Activated naive CD4-positive, alpha-beta T cell treated with anti-CD3 and anti-CD28 coated beads, Interleukin-2, amount 50 U/mL, for 72 hours (primary cell): ENCODE measurements at places on chromosomes 16 and 17. TPM values are rescaled to one million over a fixed set of nuclear protein-coding genes. Genes with fewer than 3 reads are reported as not detected.

GRCh38 chr16:88722784-88723506 is 16.6 kb downstream of the CTU2 start:
- DNase-seq, result no peak

- no peak for DNase-seq
These were observed 394.7 kb downstream of the SEC14L1 start for GRCh38 chr17:77535435-77535834.

DNA sequence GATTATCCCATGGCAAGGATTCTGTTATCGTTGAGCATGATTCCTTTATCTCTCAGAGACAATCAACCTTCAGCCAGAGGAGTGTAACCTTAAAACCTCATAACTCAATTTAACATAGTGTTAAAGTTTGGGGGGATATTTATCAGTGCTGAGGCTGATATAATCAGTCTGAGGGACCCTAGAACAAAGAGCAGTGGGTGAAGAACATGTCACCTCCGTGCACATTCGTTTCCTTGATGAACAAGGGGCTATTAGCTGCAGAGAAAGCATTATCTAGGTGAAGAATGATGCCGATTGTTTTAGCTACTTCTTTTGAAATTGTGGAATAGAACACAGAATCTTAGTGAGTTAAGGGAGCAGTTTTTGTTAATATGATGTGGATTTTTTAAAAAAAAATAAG is 99.1 kb downstream of the SKAP1 start:
- no peak for DNase-seq

- no peak for DNase-seq
These were observed 34.9 kb upstream of the C16orf78 start for GRCh38 chr16:49338611-49339265.

- DNase-seq, result no peak
These were observed 26.2 kb downstream of the WIPI1 start for GRCh38 chr17:68431045-68431608.

DNA sequence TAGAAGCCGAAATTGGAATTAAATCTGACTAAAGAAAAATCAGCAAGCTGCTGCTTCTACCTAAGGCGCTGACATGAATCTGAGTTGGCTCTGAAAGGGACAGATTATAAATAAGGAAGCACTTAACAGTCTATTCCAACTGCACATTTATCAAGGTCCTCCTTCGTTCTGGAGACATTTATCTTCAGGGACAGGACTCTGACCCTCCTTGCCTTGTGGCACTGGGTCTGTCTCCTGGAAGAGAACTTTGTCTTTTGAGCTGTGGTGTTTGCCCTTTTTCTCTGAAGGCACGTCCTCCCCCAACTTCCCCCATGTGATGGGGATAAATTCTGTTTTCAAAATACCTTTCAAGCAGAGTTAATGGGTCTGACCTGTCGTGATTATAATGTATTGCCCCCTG is 47.0 kb upstream of the MARCHF10 start:
- no peak for DNase-seq

- no peak for DNase-seq
These were observed 29.0 kb downstream of the HELZ start for GRCh38 chr17:67215991-67216421.

- no peak for DNase-seq
These were observed 9.3 kb upstream of the ADGRG1 start for GRCh38 chr16:57619133-57619605.

MYL11 gene
- 0.97 TPM for total RNA-seq

DNA sequence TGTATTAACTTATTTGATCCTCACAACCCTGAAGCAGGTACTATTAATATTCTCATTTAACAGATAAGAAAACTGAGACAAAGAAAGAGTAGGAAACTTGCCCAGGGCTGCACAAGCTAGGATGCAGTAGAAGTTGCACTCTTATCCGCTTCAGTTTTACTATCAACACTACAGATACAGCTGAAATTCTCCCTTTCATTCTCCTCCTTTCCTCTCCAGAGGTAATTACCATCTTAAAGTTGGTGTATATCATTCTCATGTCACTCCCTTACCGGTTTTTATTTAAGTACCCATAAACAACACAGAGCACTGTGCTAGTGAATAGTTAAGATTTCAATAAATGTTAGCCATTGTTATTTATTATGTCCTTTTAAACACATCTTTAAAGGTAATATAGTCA is 3.5 kb downstream of the GDE1 start:
- no peak for DNase-seq

GRCh38 chr17:3847165-3847670 is 1.2 kb upstream of the NCBP3 start:
- DNase-seq, result no peak

DNA sequence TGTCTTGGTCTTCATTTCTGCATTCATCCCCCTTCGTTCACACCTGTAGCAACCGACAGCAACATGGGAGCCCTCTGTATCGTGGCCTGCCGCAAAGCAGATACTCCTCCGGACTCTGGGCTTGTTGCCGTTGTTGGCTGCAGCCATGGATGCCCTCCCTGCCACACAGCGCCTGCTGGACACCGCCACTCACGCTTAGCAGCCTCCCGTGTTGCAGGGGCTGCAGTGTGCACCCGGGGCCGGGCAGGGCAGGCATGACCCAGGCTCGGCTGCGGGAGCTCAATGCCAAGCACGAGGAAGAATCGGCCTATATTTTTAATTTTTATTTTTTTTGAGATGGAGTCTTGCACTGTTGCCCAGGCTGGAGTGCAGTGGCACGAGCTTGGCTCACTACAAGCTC is 34.9 kb upstream of the ZNF629 start:
- DNase-seq, result no peak

GRCh38 chr16:85686912-85687591 is 1.7 kb downstream of the GINS2 start:
- DNase-seq, result no peak

PRSS53 gene
- 12.1 TPM for total RNA-seq

- DNase-seq, result peak; percentile 75
These were observed at the start of gene BMERB1 for GRCh38 chr16:15434425-15435215. BMERB1 (plus strand) TSS chr16:15434588; CDS start chr16:15434654, 66 bp downstream.

DNA sequence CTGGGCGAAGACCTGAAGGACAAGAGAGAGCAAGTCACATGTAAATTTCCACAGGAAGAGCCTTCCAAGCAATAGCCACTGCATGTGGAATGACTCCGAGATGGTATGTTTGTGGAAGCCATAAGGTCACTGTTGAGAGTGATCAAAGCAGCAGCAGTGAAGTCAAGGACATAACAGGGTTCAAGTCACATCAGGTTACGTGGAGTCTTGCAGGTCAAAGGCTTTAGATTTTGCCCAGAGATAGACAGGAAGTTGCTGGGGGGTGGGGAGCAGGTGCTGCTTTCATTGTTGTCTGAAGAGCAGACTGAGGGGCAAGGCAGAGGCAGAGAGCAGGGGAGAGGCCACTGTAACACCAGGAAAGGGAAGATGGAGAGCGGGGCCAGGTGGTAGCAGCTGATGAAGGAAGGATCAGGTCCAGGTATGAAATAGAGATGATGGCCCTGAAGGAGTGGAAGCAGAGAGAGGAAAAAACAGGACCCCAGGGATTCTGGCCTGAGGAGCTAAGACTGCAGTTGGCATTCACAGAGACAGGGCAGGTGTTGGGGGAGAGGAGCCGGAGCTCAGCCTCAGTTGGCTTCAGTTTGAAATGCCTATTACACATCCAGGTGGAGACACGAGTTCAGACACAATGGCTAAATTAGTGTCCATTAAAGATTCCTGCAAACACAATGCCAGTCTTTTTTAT is 129.3 kb upstream of the AXIN2 start:
- DNase-seq, result no peak

TNFRSF17 gene
- not detected for total RNA-seq

DNA sequence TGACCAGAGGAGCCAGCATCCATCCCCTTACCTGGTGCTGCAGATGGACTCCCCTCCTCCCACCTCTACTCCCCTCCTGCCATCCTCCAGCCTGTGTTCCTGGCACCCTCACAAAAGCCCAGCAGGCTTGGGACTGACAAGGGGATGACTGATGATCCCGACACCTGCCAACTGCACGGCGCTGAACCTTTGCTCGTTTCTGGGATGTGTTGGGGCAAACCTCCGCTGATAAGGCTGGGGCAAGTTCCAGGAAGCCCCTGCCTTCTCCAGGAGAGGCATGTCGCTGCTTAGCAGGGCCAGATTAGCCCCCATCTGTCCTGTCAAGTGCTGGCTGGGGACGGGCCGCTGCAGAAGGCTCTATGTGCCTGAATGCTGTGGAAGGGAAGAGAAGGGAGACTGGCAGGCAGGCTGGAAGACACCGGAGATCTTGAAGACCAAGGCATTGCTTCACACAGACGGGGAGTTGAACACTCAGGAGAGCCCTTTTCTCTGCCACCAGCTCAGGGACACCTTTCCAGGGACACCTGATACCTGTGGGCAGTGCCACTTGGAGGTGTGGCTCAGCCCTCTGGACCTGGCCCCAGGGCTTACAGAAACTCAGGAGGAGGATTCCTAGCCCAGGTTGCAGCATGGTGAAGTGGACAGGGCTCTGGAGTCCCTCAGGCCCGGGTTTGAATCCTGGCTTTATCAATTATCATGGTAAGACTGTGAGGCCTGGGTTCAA is 973 bp upstream of the KRT15 start:
- DNase-seq, result no peak

DNA sequence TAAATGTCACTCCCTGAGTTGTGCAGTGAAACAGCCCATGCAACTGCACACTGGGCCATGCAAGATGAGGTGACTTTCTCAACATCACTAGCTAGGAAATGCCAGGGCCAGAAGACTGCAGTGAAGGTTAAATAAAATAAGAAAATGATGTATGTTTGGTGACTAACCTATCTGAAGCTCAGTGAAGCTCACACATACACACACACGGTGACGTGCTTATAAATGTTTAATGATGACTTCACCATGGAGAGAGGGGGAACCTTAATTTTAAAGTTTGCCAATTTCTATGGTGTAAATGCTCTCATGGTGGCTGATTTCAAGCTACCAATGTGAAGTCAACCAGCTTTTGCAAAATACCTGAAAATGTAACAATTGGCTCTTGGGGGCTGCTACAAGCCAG is 166.4 kb downstream of the MAF start:
- no peak for DNase-seq

DNA sequence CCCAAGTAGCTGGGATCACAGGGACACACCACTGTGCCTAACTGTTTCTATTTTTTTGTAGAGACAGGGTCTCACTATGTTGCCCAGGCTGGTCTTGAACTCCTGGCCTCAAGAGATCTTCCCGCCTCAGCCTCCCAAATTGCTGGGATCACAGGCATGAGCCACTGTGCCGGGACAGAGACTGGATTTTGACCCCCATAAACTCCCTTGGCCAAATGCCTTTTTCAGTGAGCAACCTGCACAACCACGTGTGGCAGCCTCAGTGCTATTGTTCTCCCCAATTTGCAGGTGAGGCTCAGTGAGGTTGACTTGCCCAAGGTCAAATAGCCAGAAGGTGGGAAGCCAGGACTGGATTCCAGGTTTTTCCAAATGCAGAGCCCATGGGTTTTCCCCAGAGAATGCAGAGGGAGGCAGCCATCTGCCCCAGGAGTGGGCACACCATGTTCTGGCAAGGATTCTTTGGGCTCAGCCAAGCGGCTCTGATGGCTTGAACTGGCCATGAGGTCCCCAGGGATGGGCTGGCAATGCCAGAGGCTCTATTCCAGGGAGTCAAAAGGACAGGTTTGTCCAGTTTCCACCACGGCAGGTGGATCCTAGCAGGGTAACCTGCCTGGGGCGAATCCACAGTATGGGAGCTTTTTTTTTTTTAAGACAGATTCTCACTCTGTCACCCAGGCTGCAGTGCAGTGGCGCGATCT is 1.8 kb downstream of the IL27 start:
- no peak for DNase-seq

DNA sequence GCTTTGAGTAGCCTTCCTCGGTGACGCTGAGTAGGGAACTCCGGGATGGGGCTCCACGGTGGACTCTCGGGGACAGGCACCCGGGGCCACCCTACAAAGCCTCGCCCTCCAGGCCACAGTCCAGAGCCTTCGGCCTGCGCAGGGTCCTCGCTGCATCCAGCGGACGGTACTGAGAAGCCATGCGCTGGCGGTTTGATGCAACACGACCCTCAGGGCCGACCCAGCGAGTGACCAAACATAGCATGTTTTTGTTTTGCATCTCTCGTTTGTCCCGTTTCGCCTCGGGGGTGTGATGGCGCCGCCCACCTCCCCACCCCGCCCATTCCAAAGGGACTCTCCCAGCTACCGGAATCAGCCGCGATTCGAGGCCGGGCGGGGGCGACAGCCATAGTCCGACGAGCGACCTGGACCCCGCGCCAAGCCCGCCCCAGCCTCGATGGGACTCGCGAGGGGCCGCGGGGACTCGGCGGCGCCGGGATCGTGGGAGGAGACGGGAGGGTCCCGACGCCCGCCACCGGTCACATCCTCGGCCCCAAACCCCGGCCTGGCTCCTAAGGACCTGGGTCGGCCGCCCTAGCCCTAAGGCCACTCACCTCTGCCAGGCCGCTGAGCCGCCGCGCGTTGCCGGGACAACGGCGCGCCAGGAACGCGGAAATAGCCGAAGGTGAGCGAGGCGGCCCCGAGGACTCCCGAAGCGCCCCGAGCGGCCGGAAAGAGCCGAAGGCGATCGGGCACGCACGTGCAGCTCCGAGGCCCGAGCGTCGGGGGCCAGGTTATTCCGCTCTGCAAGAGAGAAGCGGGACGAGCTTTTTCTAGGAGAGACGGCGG is 1.6 kb downstream of the IFT140 start:
- peak; percentile 90 for DNase-seq

- no peak for DNase-seq
These were observed 70.3 kb downstream of the MYO1D start for GRCh38 chr17:32806646-32807045.

DNA sequence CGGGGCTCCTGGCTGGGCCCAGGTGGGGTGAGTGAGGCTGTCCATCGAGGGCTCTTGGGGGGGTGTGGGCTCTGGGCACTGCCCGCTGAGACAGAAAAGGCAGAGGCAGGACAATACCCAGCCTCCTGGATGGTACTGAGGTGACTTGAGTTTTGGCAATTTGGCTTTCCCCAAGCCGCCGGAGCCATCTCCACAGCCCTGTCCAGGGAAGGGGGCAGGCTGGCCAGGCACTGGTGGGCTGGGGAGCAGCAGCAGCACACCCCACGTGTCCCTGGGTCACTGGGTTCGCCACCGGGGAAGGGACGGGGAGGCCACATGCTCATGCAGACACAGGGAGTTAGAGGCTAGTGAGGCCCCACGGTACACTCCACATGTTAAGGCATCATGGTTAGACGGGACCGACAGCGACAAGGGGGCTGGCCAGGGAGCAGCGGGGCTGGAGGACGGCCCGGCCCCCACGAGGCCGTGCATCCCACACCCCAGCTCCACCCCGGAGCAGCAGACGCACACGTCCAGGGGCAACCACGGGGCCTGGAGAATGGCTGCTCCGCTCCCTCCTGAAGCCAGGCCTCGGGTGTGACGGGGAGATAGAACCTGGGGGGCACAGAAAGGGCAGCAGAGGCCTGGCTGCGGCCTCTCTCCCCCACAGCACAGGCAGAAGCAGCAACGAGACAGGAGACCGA is 3.0 kb downstream of the ARHGDIA start:
- no peak for DNase-seq

GRCh38 chr17:80984749-80985148 is 6.9 kb upstream of the CHMP6 start:
- no peak for DNase-seq
